Heart left ventricle (tissue), 16 donors: ENCODE measurements at places on chromosomes 12 and 14. TPM values are rescaled to one million over a fixed set of nuclear protein-coding genes. Genes with fewer than 3 reads are reported as not detected.

Gene CD69
- total RNA-seq: not detected

Gene BMP4
- 10.0 TPM for total RNA-seq

DNA sequence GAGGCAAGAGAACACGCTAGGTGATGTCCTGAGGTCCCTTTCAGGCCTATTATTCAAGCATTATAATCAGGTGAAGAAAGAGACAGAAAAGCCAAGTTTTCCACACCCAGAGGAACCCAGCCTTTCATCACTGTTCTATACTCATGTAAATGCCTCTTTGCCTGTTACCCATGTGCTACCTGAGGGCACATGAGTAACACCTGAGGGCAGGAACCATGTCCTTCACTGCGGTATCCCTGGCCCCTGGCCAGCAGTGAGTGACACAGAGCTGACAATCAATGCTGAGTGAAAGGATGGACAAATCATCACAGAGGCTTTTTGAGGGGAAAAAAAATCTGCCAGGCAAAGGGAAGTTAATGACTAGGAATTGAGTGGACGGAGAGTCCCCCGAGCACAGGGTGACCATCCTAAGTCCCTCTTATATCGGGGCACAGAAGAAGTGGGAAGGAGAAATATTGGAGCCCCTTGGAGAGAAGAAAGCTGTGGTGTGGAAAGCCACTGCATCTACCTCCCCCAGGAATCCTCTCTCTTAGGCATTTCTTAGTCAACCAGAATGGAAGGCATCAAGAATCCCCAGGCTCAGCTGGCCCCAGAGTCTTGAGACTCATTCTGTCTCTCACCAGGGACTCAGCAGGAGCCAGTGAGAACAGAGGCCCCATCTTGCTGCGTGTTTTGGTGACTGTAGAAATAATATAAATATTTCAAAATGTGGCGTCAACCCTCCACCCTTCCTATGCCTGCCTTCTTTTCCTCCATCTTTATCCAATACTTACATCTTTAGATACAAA, 212.9 kb downstream of the DPF3 start:
- no peaks in the 10 kb centered on the region for H3K36me3 ChIP-seq
- no peaks in the 10 kb centered on the region for H3K4me1 ChIP-seq
- DNase-seq: no peak

Gene TEX52
- not detected for total RNA-seq

DNA sequence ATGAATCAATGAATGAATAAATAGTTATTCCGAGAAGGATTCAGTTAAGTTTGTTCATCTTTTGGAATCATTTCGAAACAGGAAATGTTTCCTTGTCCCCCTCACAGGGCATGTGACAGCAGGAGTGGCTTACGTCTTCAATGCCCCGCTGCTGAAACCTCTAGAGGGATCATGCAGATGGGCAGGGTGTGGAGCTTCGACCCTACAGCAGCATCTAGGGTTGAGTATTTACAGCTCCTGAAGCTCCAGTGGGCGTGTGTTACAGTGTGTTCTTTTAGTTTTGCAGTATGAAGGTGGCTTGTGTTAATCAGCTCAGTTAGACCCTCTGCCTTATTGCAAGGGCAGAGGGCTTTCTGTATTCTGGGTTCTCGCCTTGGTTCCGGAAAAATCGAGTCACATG, 2.6 kb downstream of the NAV3 start:
- no peaks in the 10 kb centered on the region for H3K36me3 ChIP-seq
- no peak overlapping the region for H3K27ac ChIP-seq
- DNase-seq: no peak
- H3K4me3 ChIP-seq: no peak overlapping the region
- H3K4me1 ChIP-seq: peaks cover 16% of the 10 kb centered on the region

GRCh38 chr14:29271669-29272068, 505.1 kb downstream of the FOXG1 start:
- H3K4me3 ChIP-seq: no peak overlapping the region
- H3K4me1 ChIP-seq: no peaks in the 10 kb centered on the region
- no peak for DNase-seq
- no peaks in the 10 kb centered on the region for H3K27me3 ChIP-seq
- no peak overlapping the region for H3K27ac ChIP-seq
- no peaks in the 10 kb centered on the region for H3K36me3 ChIP-seq

- H3K4me3 ChIP-seq: no peak overlapping the region
- no peaks in the 10 kb centered on the region for H3K27me3 ChIP-seq
- H3K4me1 ChIP-seq: no peaks in the 10 kb centered on the region
- no peak overlapping the region for H3K27ac ChIP-seq
Observed at GRCh38 chr12:130642856-130643255, 73.2 kb downstream of the RIMBP2 start.

- H3K27ac ChIP-seq: no peak overlapping the region
- no peaks in the 10 kb centered on the region for H3K27me3 ChIP-seq
- H3K4me1 ChIP-seq: peaks cover 17% of the 10 kb centered on the region
- H3K4me3 ChIP-seq: no peak overlapping the region
Observed at GRCh38 chr12:104569346-104570173, 112.8 kb downstream of the CHST11 start.

Gene SIRT4
- total RNA-seq: 6.2 TPM

DNA sequence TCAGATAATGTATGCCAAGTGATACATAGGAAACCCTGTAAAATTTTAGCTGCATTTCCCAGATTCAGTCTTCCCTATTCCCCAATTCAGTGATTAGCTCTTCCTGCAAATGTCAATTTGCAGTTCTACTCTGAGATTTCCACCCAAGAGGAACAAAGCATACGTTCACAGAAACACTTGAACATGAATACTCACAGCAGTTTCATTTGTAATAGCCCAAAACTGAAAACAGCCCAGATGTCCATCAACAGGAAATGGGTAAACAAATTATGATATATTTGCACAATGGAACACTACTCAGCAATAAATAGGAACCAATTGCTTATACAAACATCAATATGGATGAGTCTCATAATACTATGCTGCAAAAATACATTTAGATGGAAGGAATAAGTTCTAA, 194.2 kb downstream of the GXYLT1 start:
- no peaks in the 10 kb centered on the region for H3K27me3 ChIP-seq
- DNase-seq: no peak
- no peak overlapping the region for H3K27ac ChIP-seq

DNA sequence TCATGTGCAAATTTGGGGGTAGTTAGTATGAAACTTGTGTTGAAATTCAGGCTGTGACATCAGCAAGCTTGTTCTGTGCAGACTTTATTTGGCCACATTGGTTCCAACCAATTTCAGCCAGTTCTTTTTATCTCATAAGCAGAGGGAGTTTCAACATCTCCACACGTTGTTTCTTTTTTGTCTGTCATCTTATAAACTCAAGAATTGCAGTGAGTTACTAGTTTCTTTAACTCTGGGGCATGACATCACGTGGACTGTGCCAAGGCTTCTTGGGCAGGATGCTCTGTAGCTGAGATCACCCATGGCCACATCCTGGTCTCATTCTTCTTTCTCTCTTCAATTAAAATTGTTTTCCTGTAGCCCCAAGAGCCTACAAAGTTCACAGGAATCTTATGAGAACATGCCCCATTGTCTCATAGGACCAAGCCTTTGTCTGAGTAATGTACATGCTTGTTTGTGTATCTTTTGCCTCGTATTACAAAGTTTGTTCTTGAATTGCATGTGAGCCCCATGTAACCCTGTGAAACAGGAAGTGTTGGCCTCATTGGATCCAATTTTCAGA, 982.0 kb upstream of the TMEM132C start:
- peaks cover 4% of the 10 kb centered on the region for H3K27me3 ChIP-seq
- H3K4me1 ChIP-seq: no peaks in the 10 kb centered on the region
- no peak overlapping the region for H3K4me3 ChIP-seq
- H3K36me3 ChIP-seq: no peaks in the 10 kb centered on the region

GRCh38 chr14:79564371-79564770, 646.9 kb downstream of the DIO2 start:
- H3K4me1 ChIP-seq: no peaks in the 10 kb centered on the region
- H3K4me3 ChIP-seq: no peak overlapping the region
- no peaks in the 10 kb centered on the region for H3K36me3 ChIP-seq
- no peak overlapping the region for H3K27ac ChIP-seq
- no peaks in the 10 kb centered on the region for H3K27me3 ChIP-seq
- DNase-seq: no peak

- no peaks in the 10 kb centered on the region for H3K36me3 ChIP-seq
- DNase-seq: no peak
- no peaks in the 10 kb centered on the region for H3K4me1 ChIP-seq
- no peak overlapping the region for H3K4me3 ChIP-seq
Observed at GRCh38 chr12:77728018-77728417, 102.7 kb upstream of the NAV3 start.
